ENCODE measurements at places on chromosomes 2 and 18.

GRCh38 chr2:73832930-73833329 lies 4.2 kb downstream of the STAMBP start:
- no peak for DNase-seq

DNA sequence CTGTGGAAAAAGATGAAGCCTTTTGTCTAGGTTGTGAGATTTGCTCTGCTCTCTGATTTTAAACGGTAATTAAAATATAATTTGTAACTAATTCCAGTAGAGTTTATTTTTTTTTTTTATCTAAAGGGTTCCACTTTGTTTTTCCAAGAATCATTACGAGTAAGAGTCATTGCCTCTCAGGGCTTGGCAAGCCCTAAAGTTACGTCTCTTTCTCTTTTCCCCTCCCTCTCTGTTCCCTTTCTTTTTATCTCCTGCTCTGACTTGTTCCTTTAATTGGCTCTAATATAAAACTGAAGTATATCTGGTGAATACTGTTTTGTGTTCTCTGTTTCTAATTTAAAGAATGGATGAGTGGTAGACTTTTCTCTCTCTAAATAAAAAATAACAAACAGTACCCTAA lies 75.8 kb downstream of the CALCRL start:
- DNase-seq, result no peak

DNA sequence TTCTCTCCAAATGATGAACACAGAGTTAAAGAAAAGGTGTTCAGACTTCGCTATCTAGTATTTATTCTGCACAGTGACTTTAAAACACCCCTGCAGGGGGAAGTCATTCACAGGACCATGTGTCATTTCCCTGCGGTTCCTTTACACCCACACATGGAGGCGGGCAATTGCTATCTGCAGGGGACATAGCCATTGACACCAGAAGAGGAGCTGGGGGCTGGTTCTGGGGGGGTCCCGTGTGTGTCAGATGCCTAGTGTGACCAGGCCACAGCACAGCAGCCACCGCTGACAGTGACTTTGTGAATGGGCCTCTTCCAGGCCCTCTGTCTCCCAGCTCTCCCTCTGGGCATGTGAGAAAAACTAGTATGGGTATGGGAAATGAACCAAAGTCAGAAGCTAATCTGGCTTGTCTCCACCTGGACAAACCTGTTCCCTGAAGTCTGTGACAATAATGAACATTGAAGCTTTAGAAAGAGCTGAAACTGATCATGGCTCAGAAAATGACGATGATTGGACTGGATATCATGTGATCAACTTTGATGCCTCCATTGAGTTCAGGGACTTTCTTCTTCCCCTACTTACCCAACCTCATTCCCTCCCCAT lies 7.5 kb upstream of the GBX2 start:
- no peak for DNase-seq

DNA sequence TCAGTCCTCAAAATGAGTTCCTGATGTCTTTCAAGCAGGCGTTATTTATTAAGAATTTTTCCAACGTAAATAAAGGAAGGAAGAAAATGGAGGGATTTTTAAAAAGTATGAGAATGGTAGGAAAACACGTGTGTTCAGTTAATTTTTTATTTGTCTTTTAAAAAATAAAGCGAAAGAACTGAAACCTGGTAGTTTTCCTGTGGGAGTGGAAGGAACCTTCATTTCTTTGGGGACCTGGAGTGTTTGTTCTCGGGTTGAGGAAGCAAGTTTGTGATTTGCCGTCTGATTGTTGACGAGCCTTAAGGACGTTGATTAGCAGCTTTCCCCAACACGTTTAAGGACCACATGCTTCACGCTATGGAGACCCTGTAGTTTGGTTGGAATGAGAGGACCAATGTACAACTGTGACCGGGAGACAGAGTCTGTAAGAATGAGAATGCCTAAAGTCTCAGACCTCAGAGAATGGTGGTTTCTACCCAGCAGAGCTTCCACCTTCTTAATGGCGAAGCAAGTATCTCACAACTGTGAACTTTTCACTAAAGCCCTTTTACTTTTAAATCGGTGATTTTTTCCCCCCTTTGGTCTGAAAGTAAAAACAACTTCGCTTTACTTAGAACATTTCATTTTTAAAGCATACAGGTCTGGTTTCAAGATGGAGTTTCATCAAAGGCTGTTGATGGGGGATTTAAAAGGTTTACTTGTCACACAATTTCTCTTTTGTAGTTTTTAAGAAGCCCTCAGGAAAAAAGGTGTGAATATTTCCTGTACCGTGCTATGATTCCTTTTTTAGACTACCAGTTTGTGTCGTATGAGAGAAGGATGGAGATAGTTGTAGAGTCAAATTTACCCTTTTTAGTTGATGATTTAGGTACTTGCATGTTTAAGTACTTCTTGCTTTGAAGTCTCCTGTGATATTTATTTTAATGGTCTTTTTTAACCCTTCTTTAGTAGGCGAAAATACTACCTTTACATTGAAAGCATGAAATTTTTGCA lies 1.4 kb downstream of the TTC39C start:
- DNase-seq, result no peak

- no peak for DNase-seq
These were observed 98.5 kb upstream of the DOCK10 start for GRCh38 chr2:225140723-225141122.

DNA sequence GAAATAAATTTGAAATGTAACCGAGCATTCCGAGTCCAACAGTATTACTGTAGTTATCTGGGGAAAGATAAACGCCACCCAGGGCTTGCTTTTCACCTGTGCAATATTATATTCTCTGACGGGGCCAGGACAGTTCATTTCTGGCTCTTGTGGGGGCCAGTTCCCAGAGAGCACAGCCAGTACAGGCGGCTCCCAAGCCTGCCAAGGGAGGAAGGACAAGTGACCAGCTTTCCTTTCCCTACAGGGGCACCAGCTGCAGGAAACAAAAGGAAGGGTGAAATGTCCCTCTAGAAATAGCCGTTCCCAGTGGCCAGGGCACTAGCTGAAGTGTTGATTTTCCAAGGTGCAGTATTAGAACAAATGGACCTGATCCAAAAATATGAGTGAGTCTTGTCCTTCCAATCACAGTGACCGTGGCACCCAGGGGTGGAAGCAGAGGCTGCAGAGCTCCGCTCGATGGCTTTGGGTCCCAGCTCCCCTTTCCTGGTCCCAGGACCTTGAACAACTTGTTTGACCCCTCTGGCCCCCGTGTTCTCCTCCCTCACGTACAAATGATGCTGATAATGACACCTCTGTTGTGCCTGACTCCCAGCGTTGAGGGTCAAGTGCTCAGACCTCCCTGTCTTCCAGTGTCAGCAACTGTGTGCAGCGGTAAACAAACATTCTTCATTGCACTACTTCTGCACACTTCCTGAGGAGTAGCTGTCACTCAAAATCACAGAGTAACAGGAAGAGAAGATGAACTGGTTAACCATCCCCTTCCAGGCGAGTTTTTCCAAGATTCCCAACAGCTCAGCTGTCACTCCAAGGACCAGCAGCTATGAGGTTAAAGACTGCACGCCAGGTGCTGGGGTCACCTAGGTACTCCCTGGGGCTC lies 40.9 kb downstream of the GYPC start:
- DNase-seq, result no peak

- no peak for DNase-seq
These were observed 767 bp upstream of the NPPC start for GRCh38 chr2:231926761-231927565.

- DNase-seq, result no peak
These were observed 11.2 kb downstream of the ANKAR start for GRCh38 chr2:189685540-189686229.

GRCh38 chr18:79394534-79395307 lies 1.0 kb upstream of the NFATC1 start:
- peak; percentile 25 for DNase-seq

DNA sequence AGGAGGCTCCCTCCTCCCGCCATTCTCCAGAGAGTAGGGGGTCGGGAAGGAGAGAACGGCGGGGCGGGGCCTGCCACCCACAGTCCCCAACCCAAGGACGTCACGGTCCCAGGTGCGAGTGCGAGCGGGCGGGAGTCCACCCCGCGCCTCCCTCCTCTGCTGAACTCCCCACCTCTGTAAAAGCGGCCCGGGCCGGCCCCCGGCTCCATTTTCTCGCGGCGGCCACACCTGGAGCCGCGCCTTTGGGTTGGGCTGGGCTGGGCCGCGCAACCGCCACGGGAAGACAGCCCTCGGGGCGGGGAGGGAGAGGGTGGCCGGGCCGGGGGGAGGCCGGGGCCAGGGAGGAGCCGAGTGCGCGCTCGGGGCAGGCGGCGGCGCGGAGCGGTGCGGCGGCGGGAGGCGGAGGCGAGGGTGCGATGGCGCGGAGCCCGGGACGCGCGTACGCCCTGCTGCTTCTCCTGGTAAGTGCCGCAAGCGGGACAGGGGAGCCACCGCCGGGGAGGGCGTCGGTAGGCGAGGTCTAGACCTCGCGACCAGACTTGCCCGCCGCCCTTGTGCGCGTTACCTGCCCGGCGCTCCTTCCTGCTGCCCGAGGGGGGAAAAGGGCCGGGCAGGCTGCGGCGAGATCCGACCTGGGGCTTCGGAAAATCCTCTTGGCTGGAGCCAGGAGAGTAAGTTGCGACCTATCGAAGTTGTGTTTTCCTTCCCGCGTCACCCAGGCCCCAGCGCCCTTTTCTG lies at the start of gene DSG2:
Gene DSG2 (plus strand): TSS at position 342 of the 738 bp plus-strand sequence. CDS start 75 bp downstream, at position 417.
- no peak for DNase-seq

DNA sequence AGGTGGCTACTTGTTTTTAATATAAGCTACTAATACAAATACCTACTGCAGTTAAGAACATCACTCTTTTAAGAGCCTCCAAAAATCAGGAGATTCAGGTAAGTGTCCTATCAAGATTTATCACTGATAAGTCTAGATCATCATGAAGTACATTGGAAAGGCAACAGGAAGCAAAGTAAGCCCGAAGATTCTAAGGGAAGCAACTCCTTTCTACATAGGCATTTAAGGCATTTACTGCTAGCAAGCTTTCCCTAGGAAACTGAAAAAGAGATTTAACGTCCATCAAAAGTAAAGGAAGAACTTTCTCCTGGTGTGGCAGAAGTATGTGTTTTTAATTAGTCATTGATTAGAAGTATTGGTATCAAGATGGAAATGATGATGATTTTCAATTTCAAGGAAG lies 3.7 kb downstream of the STK17B start:
- DNase-seq, result no peak

GRCh38 chr2:152419944-152420343 lies 85.0 kb downstream of the FMNL2 start:
- DNase-seq, result no peak

- DNase-seq, result no peak
These were observed 68.5 kb upstream of the ITGA6 start for GRCh38 chr2:172358691-172359556.

GRCh38 chr2:231673348-231673770 lies 35.0 kb upstream of the PTMA start:
- DNase-seq, result no peak

DNA sequence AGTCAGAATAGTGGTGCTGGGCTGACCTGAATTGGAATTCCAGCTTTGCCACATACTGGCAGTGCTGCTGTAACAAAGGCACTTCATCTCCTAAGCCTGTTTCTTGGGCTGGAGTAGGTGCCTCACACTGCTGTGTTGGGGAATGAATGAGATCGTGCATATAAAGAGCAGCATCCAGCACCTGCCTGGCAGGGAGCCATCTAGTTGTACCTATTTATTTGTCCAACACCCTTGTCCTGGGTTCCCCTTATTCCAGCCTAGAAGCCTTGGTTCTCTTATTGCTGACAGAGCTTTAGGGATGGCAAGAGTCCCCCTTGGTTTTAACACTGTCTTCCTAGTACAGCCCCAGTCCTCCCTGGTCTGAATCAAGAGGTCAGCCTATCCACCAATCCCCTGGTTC lies 275.3 kb upstream of the RAB12 start:
- DNase-seq, result no peak
